ENCODE measurements at places on chromosomes 2 and 18. TPM values are rescaled to one million over a fixed set of nuclear protein-coding genes. Genes with fewer than 3 reads are reported as not detected.

Gene RHBDD1
- 8.1 TPM for total RNA-seq

Gene ABCG8
- not detected for total RNA-seq

Gene WDR12
- total RNA-seq: 46.5 TPM

Gene EFHD1
- 3.6 TPM for total RNA-seq

Gene GREB1L
- total RNA-seq: 1.8 TPM

Gene UGT1A10
- total RNA-seq: 0.49 TPM

Gene PRKAG3
- total RNA-seq: not detected

Gene CYP20A1
- total RNA-seq: 9.9 TPM

Gene SRSF7
- 348 TPM for total RNA-seq

Data from A549 treated with GW870086 at 1 μM for 4 hours (cell line).